ENCODE measurements at places on chromosomes 6 and 20.

DNA sequence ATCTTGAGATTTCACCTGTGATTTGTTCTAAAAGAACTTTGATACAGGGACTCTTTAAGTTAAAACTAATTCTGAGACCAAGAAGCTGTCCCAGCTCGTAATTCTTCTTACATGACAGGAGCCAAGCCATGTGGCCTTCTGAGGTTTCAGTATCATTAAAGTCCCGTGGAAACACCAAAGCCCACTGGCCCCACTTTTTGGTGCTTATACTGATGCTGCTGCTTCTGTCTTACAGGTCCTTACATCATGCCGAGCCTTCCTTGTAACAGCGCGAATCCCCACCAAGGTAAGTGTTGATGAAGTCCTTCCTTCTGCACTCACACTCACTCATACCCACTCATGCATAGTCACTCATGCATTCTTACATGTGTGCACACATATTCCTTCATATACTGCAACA is 140.7 kb downstream of the CARMIL1 start:
- no peak for DNase-seq

DNA sequence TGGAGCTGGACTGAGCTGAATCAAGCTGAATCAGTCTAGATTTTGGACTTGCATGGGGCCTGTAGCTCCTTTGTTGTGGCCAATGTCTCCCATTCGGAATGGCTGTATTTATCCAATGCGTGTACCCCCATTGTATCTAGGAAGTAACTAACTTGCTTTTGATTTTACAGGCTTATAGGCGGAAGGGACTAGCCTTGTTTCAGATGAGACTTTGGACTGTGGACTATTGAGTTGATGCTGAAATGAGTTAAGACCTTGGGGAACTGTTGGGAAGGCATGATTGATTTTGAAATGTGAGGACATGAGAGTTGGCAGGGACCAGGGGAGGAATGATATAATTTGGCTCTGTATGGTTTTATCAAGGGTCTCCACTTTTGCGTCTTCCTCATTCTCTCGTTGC is 3.0 kb upstream of the TMEM170B start:
- no peak for DNase-seq

DNA sequence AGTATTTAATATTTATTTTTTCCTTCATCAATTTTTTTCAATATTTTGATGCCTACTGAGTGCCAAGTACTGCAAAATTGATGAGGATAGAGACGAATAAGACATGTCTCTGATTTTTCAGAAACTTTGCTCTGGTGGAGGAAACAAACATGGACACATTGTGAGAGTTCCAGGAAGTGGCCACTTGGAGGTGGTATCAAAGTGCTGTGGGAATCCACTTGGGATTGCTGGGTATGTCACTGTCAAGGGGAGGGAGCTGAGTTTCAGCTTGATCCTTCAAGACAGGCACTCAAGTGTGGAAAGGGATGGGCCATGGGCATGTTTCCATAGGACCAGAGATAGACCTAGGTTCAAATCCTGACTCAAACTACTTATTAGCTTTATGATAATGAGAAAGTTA is 24.5 kb upstream of the ABCC10 start:
- no peak for DNase-seq

DNA sequence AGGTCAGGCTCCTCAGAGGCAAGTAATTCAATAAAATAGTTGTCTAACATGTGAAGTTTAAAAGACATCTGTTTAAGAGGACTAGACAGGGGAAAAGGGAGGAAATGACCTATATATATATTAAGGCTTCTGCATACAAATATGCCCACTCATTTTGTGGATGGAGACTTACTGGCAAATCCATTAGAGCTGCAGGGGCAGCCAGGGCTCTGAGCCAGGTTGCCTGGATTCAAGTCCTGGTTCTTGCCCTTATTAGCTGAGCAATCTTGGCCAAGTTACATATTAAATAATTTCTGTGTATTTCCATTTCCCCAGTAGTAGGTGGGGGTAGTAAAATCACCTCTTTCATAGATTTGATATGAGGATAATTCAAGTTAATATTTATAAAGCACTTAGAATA is 287.0 kb upstream of the RIMS1 start:
- no peak for DNase-seq

GRCh38 chr20:43284486-43284885 is 94.8 kb upstream of the PTPRT start:
- no peak for DNase-seq

GRCh38 chr6:165826487-165827189 is 163.6 kb upstream of the PDE10A start:
- no peak for DNase-seq
